ENCODE measurements at places on chromosomes 1 and 21.
A peak's percentile ranks its signal among the peaks of the same experiment; 100 is the strongest.

DNA sequence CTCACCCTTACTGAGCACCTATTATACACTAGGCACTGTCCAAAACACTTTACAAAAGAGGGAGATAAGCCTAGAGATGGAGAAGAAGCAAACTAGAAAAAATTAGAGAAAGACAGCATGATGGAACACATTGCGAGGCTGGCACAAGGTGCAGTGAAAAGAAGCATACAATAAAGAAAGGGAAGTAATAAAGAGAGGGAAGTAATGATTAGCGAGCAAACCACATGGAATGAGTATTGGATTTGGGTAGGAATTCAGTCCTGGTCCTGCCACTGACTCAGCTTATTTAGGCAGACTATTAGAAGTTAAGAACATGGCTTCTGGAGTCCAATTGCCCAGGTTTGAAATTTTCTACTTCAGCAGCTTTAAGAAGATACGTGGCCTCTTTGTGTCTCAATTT lies 32.6 kb upstream of the FNBP1L start:
- no peak for DNase-seq

GRCh38 chr1:224929335-224930237 lies at the start of gene DNAH14:
DNAH14 (plus strand) TSS chr1:224929675; CDS start chr1:224952703, 23,028 bp downstream.
- DNase-seq = peak; percentile 15

DNA sequence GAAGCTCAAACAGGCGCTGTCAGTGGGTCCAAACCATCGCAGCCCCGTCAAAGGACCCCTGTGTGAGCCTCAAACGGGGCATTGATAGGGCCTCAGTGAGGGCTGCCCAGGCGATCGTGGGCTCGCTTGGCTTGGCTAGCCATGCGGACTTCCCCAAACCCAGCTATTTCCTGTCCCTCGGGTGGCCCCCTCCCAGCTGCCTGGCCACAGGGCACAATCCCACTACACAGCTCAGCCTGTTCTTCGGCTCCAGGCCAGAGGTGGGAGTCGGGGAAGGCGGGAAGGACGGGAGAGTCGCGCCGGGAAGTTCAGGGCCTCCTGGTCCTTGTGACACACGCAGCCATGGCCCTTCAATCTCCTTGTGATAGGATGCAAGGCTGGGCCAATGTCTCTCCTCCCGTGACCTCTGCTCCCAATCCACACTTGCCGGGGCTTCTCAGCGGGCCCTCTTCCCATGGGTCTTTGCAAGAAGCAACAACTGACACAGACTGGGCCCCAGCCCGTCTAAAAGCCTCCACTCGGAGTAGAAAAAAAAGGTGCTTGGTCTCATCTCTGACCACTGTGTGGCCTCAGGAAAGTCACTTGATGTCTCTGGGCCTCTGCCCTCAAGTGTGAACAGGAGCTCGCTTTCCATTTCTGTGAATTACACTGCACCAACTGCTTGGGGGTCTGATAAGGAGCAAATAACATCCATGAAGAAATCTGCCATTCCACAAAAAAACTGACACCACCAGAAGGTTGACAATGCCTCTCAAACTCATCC lies 7.1 kb upstream of the MATN1 start:
- no peak for DNase-seq

GRCh38 chr1:95532335-95532734 lies 298.3 kb downstream of the RWDD3 start:
- DNase-seq = no peak

GRCh38 chr1:17579951-17580939 lies 40.7 kb downstream of the ARHGEF10L start:
- no peak for DNase-seq

GRCh38 chr1:209620487-209620884 lies 31.7 kb downstream of the LAMB3 start:
- no peak for DNase-seq

- no peak for DNase-seq
Observed at GRCh38 chr1:193626695-193627094, 440.3 kb upstream of the B3GALT2 start.

DNA sequence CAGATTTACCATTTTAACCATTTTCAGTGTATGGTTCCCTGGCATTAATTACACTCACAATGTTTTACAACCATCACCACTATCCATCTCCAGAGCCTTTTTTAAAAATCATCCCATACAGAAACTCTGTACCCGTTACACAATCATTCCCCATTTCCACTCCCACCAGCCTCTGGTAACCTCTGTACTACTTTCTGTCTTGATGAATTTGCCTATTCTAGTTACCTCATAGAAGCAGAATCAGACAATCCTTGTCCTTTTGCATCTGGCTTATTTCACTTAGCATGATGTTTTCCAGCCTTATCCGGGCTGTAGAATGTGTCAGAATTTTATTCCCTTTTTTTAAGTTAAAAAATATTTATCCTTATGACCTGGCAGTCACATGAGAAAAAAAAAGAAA lies 33.0 kb downstream of the PGM1 start:
- no peak for DNase-seq

DNA sequence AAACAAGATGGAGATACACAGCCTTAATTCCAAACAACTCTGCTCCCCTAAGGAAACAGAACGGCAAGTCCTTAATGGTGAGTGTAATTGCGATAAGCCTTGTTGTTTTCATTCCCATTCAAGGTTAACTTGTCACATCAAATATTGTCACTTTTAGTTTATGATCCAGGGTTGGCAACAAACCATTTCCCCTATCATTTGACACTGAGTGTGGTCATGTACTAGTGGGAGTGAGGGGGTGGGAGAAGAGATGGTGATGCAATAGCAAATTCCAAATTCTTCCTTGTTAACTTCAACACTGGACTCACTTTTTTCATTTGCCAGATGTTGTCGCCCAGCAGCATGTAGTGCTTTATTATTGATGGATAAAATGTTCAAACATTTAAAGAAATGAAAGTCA lies 140.4 kb downstream of the ZNF326 start:
- DNase-seq = no peak

DNA sequence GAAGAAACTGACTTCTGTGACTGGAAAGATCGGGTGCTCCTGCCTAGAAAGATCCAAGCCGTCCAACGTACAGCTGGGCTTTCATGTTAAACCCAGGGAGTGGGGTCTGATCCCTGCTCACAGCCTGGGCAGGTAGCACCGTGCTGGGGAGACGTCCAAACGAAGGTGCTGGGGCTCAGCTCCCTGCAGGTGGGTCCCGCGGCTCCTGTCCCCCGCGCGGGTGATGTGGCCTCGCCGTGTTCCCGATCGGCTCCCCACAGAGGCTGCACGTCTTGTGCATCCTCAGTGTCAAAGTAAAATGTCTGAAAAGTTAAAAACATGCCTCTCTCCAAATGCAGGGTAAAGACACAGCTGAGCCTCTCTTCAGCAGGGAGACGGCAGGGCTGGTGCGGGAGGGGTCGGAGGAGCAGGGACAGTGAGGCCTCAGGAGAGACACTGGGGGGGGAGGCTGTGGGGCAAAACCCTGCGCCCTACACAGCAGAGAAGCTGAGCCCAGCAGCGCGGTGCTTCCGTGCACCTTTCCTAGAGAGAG lies 40.1 kb upstream of the COL6A2 start:
- DNase-seq = no peak

DNA sequence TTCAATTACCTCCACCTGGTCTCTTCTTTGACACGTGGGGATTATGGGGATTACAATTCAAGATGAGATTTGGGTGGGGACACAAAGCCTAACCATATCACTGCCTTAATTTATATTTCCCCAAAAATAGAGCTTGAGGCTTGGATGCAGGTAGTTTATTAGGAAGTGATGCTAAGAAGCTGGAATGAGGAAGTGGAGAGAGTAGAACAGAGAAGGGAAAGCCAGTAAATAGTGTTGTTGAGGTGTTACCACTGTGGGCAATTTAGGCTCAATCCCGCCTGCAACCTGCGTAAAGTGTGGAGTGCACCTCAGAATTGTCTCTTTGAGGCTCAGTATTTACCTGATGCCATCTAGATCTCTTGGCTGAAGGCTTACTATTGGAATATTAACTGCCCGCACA lies 4.9 kb upstream of the DOCK7 start:
- DNase-seq = no peak

GRCh38 chr1:209318181-209319056 lies 265.1 kb upstream of the CAMK1G start:
- DNase-seq = no peak

GRCh38 chr1:84998642-84999280 lies 1.8 kb upstream of the MCOLN2 start:
- peak; percentile 38 for DNase-seq

DNA sequence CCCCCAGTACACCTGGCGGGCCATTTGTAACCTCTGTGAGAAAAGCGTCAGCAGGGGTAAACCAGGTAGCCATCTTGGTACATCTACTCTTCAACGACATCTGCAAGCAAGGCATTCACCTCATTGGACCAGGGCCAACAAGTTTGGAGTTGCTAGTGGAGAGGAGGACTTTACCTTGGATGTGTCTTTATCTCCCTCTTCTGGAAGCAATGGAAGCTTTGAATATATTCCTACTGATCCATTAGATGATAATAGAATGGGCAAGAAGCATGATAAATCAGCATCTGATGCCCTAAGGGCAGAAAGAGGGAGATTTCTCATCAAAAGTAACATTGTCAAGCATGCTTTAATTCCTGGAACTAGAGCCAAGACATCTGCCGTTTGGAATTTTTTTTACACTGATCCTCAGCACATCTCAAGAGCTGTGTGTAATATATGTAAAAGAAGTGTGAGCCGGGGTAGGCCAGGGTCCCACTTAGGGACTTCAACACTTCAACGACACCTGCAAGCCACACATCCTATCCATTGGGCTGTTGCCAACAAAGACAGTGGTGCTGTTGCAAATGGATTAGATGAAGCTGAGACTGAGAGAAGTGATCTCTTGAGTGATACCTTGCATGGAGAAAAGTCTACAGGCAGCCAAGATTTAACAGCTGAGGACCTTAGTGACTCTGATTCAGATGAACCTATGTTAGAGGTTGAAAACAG lies 2.7 kb downstream of the ZBED6 start:
- DNase-seq = no peak

- no peak for DNase-seq
Observed at GRCh38 chr1:121414905-121415304, 230.1 kb downstream of the SRGAP2C start.

GRCh38 chr1:29932626-29933025 lies 696.3 kb downstream of the PTPRU start:
- no peak for DNase-seq

- no peak for DNase-seq
Observed at GRCh38 chr1:194004146-194004545, 817.7 kb upstream of the B3GALT2 start.

DNA sequence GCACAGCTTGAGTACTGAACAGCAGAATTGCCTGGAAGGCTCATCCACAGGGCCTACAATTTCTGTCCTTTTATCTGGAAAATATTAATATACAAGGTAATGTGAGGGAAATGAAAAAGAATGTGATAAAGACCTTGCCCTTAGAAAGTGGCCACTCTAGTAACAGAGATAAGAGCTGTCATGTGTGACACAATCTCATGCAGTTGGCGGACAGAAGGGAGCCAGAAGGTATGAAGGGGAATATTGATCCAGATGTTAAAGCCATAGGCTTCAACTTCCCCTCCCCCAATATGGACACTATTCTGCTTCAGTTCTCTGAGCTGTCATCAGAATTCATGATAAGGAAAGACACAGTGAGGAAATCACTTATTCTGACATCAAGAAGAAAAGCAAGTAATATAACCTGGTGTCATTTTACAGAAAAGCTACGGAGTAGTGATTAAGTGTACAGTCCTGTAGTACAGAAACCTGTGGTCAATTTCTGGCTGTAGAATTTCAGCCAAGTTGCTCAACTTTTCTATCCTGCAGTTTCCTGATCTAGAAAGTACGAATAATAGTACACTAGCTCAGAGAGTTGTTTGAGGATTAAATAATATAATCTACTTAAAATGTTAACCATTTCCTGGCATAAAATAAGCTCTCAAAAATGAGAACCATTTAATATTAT lies 572.1 kb downstream of the DPYD start:
- no peak for DNase-seq

- DNase-seq = no peak
Observed at GRCh38 chr1:91712393-91712792, 173.6 kb downstream of the TGFBR3 start.

GRCh38 chr1:157105988-157106812 lies 6.6 kb upstream of the ETV3L start:
- no peak for DNase-seq

DNA sequence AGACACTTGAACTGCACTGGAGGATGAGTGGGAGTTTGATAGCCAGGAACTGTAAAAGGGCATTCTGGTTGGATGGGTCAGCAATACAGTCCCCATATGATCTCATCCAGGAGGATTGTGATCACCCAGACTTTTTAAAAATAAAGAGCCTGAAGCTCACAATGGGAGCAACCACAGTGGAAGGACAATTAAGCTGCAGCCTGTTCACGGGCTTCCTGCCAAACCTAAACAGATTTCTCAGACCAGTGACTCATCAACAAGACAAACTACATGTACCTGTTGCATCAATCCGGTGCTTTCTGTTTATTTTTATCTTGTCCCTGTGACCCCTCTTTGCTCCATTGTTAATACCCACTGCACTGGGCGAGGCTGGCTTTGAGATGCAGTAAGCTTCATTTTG lies 52.3 kb downstream of the PAPPA2 start:
- DNase-seq = no peak

DNA sequence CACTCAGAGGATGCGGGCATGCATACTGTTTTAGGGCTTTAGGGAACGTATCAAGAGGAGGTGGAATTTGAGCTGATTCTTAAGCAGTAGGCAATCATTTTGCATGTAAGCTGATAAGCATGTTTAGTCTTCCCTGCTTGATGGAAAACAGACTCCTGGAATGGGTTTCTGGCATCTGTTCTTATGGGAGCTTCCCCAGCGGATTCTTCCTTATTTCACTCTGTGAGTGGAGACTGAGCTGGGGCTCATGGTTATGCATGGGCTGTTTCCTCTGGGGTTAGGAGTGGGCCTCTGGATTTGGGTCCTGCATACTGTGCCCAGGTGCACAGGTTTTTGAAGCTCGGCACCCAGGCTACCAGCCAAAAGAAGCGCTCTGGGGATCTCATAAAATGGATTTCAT lies 93.4 kb downstream of the DIRAS3 start:
- no peak for DNase-seq

GRCh38 chr1:235127203-235127602 lies 1.4 kb downstream of the TOMM20 start:
- no peak for DNase-seq

GRCh38 chr1:191707288-191707687 lies 451.0 kb upstream of the RGS18 start:
- DNase-seq = no peak

- DNase-seq = no peak
Observed at GRCh38 chr1:80673935-80674597, 1126.7 kb upstream of the ADGRL2 start.

- no peak for DNase-seq
Observed at GRCh38 chr21:26331205-26331980, 160.8 kb upstream of the APP start.

DNA sequence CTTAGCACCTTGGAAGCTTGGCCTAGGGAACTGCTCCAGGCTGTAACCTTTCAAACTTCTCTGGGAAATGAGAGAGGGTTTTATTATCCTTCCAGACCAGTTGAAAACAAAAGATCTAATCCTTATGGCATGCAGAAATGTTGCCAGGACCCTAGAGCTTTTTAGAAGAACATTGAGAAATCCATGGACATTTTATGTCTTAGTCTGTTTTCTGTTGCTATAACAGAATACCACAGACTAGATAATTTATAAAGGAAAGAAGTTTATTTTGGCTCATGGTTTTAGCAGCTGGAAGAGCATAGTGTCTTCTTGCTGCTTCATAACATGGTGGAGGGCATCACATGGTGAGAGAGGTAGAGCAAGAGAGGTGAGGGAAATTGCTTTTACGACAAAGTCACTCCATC lies 25.8 kb downstream of the OSBPL9 start:
- DNase-seq = no peak

- no peak for DNase-seq
Observed at GRCh38 chr1:208161656-208162375, 82.4 kb downstream of the PLXNA2 start.

Data from stimulated activated CD4-positive, alpha-beta T cell treated with anti-CD3 and anti-CD28 coated beads, Interleukin-4, amount 100 ng/mL, for 1 hour (primary cell).